ENCODE measurements at places on chromosomes 2 and 18. TPM values are rescaled to one million over a fixed set of nuclear protein-coding genes. Genes with fewer than 3 reads are reported as not detected.

DNA sequence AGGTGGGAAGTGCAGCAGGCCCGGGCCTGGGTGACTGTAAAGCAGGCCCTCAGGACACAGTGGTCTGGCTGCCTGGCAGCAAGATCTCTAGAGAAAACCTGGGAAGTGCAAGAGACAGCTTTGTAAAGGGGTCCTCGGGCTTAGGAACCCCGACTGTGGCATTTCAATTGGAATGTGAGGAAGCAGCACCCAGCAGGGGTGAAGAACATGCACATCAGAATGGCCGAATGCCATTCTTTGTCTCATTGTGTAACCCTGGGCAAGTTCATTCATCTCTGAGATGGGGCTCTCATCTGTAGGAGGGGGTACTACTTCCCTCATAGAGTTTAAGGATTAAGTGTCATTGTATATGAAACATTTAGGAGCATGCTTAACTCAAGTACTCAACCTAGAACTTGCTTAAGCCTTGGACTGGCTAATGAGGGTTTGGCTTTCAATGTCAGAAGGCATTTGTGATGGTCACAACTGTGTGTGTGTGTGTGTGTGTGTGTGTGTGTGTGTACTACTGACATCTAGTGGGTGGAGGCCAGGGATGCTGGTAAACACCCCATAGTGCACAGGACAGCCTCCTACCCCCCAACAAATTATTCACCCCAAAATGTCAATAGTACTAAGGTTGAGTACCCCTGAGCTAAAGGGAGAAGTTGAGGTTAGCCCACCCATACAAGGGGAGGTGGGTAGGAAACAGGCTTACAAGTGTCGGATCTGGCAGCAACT lies 29.3 kb downstream of the MEX3C start:
- H3K27ac ChIP-seq: peak overlapping the region; percentile 90
- H3K36me3 ChIP-seq: peaks cover 16% of the 10 kb centered on the region
- H3K27me3 ChIP-seq: no peaks in the 10 kb centered on the region
- no peak overlapping the region for H3K4me3 ChIP-seq
- DNase-seq: no peak
- H3K4me1 ChIP-seq: peaks cover 55% of the 10 kb centered on the region

- peak; percentile 66 for DNase-seq
- H3K4me3 ChIP-seq: peak overlapping the region; percentile 84
- H3K27ac ChIP-seq: peak overlapping the region; percentile 85
- peaks cover 27% of the 10 kb centered on the region for H3K36me3 ChIP-seq
These were observed 280 bp upstream of the CYP1B1 start for GRCh38 chr2:38076152-38076709.

- peaks cover 3% of the 10 kb centered on the region for H3K4me1 ChIP-seq
- DNase-seq: no peak
- H3K36me3 ChIP-seq: peaks cover 3% of the 10 kb centered on the region
- no peak overlapping the region for H3K27ac ChIP-seq
- H3K4me3 ChIP-seq: no peak overlapping the region
These were observed 228.9 kb downstream of the ZNF407 start for GRCh38 chr18:74826572-74826971.

DNA sequence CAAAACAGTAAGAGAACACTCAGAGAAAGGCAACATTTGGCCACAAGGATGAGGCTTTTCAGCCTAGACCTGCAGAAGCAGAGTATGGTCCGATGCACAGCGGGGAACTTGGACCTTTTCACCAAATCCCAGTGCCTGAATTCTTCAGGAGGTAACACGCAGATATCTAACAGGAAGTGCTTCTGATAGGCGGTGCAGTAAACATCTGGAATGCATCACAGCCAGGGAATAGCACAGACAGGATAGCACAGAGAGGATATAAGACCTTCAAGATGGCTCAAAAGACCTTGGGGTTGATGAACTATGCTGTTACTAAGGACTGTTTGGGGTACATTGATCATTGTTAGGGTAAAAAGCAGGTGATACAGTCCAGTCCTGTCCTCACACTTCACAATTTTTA lies 1.7 kb downstream of the TMEM127 start:
- no peak overlapping the region for H3K27ac ChIP-seq
- H3K4me3 ChIP-seq: peak overlapping the region; percentile 79
- H3K36me3 ChIP-seq: peaks cover 59% of the 10 kb centered on the region
- no peaks in the 10 kb centered on the region for H3K27me3 ChIP-seq
- DNase-seq: no peak

Gene DNAH7
- total RNA-seq: not detected

Gene BUB1
- total RNA-seq: 68.4 TPM

DNA sequence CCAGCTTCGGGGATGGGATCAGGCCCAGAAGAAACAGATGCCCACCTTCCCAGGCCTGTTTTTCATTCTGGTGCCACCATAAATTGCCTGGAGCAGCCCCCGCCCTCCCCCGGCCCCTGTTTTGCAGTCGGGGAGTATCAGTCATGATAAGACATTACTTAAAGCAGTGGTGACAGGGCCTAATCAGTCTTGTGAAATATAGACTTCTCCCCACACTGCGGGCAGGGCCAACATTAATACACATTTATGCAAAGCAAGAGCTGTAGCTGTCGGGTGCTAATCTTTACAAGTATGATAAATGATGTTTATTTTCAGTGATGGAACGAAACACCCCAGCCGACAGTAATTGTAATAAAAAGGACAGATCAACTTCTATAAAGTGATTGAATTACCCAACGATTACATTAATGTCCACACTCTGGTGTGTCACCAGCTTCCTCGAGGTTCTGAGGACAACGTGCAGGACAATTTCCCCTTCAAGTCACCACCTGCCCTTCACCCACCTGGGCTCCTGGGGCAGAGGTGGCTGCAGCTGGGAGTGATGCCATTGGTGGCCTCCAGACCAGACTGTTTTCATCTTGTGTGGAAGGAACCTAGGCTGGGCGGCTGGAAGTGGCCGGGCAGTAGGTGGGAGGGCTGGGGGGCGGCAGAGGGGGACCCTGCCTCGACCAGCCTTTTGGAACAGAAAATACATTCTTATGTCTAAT lies 226.0 kb downstream of the TFCP2L1 start:
- no peaks in the 10 kb centered on the region for H3K36me3 ChIP-seq
- no peak for DNase-seq
- no peaks in the 10 kb centered on the region for H3K27me3 ChIP-seq
- no peak overlapping the region for H3K4me3 ChIP-seq
- H3K27ac ChIP-seq: no peak overlapping the region

Measured in activated T-helper 2 cell treated with anti-CD3 and anti-CD28 coated beads, Interferon-gamma antibody, Interleukin-2, Interleukin-4, amounts not matched to agents 10 μg/mL and 5 μg/mL and 100 μg/mL, durations not matched to agents 14 hours and 24 hours and 36 hours (primary cell).